Tongue (tissue), 3 donors: ENCODE measurements at places on chromosomes 4 and X.

- no peak for DNase-seq
Observed at GRCh38 chrX:113802837-113803236, 781.0 kb upstream of the HTR2C start.

GRCh38 chr4:42628740-42629139 lies 28.2 kb downstream of the ATP8A1 start:
- no peak for DNase-seq

DNA sequence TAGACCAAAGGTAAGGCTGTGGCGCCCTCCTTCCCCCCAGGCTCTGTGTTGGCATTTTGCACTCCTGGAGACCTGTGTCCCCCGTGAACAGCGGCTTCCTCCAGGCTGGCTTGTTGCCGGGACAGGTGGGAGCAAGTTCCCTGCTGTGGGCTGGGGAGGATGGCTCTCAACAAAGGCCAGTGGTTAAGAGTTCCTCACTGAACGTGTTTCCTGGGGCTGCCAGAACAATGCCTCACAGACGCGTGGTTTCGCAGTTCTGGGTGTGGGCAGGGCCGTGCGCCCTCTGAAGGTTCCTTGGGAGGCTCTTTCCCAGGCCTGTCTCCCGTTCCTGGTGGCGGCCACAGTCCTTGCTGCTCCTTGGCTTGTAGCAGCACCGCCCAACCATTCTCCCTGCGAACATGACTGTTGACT lies 33.4 kb downstream of the NELFA start:
- no peak for DNase-seq

DNA sequence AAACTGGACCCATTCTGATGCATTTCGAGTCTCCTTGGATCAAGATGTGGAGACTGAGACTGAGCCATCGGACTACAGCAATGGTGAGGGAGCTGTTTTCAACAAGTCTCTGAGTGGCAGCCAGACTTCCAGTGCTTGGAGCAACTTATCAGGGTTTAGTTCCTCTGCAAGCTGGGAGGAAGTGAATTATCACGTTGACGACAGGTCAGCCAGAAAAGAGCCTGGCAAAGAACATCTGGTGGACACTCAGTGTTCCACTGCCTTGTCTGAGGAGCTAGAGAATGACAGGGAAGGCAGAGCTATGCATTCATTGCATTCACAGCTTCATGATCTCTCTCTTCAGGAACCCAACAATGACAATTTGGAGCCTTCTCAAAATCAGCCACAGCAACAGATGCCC lies 84.8 kb downstream of the NEUROG2 start:
- DNase-seq: no peak

GRCh38 chr4:38162240-38162784 lies 202.1 kb downstream of the PTTG2 start:
- no peak for DNase-seq

DNA sequence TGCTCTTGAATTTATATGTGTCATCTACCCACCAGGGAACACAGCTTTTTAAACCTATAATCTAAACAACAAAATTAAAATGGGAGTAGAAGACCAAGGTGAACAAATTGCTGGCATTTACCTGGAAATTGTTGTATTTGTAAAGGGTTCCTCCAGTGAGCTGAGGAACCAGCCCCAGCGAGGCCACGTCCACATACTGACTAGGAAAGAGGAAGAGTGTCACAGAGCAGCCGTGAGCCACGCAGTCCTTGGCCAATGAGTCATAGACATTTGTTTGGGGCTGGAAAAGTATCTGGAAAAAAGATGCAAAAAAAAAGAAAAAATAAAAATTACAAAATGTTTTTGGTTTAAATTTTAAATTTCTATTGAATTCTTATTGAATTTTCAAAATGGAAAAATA lies 58.7 kb downstream of the METTL14 start:
- no peak for DNase-seq

DNA sequence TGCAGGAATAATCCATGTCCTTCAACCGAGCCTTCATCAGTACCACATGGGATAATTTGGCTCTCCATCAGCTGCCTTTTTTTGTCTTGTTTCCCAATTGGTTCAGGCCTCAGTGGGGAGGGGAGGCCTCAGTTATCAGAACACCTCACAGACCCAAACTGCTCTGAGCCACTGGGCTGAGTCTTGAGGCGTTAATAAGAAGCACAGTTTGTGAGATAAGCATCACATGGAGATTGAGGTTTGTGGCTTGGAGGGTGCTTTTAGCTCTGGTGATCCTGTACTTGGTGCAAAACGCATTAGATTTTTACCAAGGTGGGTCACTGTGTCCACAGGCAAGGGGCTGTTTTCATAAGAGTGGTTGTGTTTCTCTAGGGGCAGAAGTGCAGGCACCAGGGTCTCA lies 82.8 kb upstream of the HPF1 start:
- DNase-seq: no peak

GRCh38 chrX:110321670-110322069 lies 3.8 kb upstream of the AMMECR1 start:
- no peak for DNase-seq

DNA sequence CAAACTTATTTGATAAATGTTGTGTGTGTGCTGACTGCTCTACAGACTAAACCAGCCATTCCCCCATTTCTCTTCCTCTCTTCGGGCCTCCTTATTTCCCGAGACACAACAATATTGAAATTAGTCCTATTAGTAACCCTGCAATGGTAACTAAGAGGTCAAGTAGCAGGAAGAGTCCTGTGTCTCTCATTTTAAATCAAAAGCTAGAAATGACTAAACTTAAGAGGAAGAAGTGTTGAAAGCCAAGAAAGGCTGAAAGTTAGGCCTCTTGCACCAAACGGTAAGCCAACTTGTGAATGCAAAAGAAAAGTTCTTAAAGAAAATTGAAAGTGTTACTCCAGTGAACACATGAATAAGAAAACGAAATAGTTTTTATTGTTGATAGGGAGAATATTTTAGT lies 357.8 kb upstream of the SLC7A11 start:
- DNase-seq: no peak

- peak; percentile 51 for DNase-seq
Observed at GRCh38 chr4:186082221-186082620, 13.3 kb downstream of the TLR3 start.

- no peak for DNase-seq
Observed at GRCh38 chr4:72109959-72110497, 78.2 kb downstream of the NPFFR2 start.

DNA sequence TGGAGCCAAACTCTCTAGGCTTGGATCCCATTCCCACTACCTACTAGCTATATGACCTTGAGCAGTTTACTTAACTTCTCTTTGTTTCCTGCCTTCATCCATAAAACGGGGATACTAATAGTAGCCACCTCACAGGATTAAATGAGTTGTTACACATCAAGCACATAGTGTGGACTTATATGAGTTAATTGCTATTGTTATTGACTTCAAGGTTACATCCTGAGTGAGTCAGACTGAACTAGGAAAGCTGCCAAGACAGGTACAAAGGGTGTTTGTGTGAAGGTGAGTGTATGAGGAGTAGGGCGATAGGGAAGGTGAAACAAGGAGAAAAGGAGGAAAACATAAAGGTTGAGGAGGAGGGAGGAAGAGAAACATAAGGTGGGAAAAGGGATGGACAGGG lies 32.2 kb downstream of the TFDP3 start:
- DNase-seq: no peak

- DNase-seq: no peak
Observed at GRCh38 chr4:92406488-92406887, 102.7 kb downstream of the GRID2 start.

GRCh38 chr4:111610681-111611080 lies 534.6 kb upstream of the FAM241A start:
- no peak for DNase-seq

DNA sequence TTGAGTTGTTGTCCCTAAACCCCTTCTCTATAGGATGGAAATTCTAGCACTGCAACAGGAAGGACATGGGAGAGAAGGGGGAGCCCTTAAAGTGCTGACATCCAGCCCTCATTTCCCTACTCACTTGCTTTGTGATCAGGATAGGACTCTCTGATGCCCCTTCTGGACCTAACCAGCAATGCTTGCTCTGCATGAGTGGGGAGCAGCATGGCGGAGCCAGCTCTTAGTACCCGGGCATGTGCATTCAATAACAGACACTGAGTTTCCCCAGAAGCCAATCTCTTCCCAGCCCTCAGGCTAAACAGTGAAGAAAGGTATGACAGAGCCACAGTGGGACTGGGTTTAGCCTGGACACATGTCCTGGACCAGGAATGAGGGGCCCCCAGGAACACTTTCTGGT lies 14.0 kb downstream of the SOD3 start:
- no peak for DNase-seq

- DNase-seq: no peak
Observed at GRCh38 chr4:37693450-37694190, 7.4 kb upstream of the RELL1 start.

DNA sequence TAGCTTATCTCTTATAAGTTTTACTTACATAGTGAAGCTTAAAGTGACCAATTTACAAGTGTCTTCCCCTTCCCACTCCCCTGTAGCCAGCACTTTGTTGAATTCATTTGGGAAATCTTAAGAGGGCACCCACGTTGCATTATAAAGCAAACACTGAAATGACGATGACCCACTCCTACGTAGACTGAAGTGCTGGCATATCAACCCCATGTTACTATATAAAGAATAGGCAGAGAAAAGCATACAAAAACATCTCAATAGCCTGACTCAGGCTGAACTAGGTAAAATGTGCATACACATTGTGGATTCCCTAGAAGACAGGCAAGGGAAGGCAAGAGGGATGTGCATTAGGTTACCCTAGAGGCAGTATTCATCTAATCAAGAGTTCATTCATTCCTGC lies 313.4 kb downstream of the TENM3 start:
- DNase-seq: no peak

DNA sequence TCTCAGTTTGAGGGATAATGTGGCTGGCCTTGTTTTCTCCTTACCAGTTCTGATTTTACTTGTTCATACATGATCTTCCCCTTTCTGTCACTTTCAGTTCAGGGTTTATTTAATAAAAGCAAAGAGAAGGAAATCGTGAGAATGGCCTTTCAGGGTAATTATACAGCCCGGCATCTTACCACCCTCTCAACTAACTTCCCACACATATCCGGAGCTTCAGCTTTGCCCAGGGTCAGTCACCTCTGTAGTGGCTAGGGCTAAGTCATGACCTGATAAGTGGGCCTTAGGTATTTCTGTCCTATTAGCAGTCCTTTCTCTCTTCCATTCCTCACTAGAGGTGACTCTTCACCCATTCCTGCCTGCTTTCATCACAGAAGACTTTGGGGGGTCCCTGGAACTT lies 15.8 kb downstream of the TRPC5 start:
- no peak for DNase-seq
